Activated CD4-positive, alpha-beta T cell treated with anti-CD3 and anti-CD28 coated beads, Interleukin-2, amount 50 U/mL, for 24 hours (primary cell): ENCODE measurements at places on chromosomes 6 and 20.
A peak's percentile ranks its signal among the peaks of the same experiment; 100 is the strongest.

- DNase-seq = no peak
These were observed 8.3 kb upstream of the NPEPL1 start for GRCh38 chr20:58684291-58684690.

DNA sequence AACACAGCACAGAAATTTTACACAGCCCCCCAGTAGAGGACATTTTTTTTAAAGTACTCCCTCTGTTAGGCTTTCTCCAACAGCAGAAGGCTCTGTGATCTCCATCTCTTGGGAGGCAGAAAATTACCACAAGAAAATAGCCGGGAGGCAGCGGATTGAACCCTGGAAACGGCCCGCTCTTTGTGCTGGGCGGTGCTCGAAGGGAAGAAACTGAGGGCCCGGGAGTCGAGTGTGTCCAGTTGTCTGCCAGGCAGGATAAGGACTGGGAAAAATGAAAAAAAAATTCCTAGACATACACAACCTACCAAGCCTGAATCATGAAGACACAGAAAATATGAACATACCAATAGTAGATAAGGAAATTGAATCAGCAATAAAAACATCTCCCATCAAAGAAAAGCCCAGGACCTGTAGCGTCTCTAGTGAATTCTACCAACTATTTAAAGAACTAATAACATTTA lies 31.5 kb downstream of the POM121L2 start:
- no peak for DNase-seq

DNA sequence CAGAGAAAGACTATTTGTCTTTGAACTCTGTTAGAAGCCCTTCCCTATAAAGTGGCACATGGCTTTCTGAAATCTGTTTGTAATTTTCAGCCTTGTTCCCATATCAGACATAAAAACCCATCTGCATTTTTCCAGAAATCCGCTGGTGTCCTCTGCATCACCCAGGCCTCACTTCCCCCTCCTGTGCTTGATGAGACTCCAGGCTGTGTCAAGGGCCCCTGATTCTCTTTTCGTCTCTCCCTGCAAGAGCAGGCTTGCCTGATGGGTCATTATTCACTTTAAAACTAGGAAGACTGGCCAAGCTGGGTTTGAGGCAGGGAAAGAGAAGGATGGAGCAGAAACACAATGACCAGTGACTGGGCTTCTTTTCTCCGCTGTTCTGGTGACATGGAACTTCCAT lies 10.6 kb upstream of the PROKR2 start:
- DNase-seq = no peak

- DNase-seq = peak; percentile 36
These were observed 35.4 kb downstream of the FYN start for GRCh38 chr6:111837641-111838500.

- DNase-seq = no peak
These were observed 414.9 kb downstream of the KIF16B start for GRCh38 chr20:16158090-16158975.

DNA sequence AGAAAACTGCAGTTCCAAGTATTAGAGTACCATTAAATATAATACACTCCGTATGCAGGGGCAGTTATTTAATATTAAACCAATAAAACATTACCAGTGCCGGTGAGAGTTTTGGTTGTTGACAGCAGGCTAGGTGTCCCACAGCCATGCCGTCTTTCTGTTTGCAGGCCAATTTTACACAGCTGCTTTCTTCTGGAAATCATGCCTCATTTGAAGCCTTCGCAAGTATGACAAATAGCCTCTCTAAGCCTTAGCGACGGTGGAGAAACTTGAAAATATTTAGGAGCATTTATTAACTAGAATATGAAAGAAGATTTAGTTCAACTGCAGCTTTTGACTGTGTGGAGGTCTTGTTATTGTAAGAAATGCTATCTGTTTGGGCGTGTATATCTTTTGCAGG lies 226.0 kb downstream of the BMP2 start:
- no peak for DNase-seq

DNA sequence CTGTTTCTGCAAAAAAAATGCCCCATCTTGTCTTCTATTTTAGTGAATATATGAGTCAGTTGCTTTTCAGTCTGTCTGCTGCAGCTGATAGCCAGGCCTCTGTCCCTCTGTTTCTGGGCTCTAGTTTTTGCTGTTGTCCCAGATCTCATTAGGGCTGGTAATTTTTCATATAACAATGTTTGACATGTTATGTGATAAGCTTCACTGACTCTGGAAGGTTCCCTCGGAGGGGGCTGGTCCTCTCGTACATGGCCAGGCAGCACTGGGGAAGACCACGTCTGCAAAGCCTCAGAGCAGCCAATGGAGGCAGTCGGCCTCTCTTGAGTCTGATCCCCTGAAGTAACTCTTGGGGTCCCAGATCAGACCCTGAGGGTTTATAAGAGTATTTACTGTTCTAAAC lies 223.8 kb downstream of the THBS2 start:
- no peak for DNase-seq

DNA sequence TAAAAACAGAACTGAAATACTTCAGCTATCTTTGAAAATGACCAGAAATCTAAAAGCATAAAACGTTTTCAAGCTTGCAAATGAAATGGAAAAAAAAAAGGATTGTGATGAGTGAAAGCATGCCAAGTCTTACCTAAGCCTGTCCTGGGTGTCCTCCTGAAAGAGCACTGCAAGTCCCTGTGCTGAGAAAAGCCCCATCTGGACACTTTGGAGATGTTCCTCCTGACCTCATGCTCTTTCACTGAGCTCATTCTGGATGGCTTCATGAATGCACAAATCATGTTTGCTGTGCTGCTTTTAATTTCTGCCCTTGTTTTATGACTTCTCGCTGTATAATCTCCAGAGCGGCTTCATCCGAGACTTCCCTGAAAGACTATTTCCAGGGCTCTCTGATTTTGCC lies 136.0 kb downstream of the SOD2 start:
- no peak for DNase-seq
